B cell (primary cell): ENCODE measurements at places on chromosomes 13 and 19. TPM values are rescaled to one million over a fixed set of nuclear protein-coding genes. Genes with fewer than 3 reads are reported as not detected.

Gene RASGRP4
- 0.20 TPM in 1 of 2 replicates, not detected in the other for total RNA-seq

Gene ZNF98
- 0.71 TPM in 1 of 2 replicates, not detected in the other for total RNA-seq

Gene ZNF728
- total RNA-seq: not detected in 2 replicates

Gene CPB2
- total RNA-seq: not detected in 2 replicates

Gene NXNL1
- total RNA-seq: not detected in 2 replicates

Gene CERS4
- 125 and 146 TPM in 2 replicates for total RNA-seq

Gene LPAR2
- 27.1 and 30.3 TPM in 2 replicates for total RNA-seq

Gene SLC8A2
- not detected in 2 replicates for total RNA-seq

Gene MBD3L2
- not detected in 2 replicates for total RNA-seq

Gene TUBB4A
- 21.9 and 22.1 TPM in 2 replicates for total RNA-seq

Gene POU2F2
- 145 and 152 TPM in 2 replicates for total RNA-seq

Gene NCAN
- total RNA-seq: not detected in 2 replicates

Gene PRX
- 2.5 and 3.5 TPM in 2 replicates for total RNA-seq

Gene TMEM38A
- total RNA-seq: 6.7 and 7.1 TPM in 2 replicates

Gene MEF2B
- 4.1 and 5.5 TPM in 2 replicates for total RNA-seq

Gene HPN
- not detected in 2 replicates for total RNA-seq

Gene ZNF99
- total RNA-seq: 0.12 TPM in 1 of 2 replicates, not detected in the other

Gene CSNK1G2
- total RNA-seq: 153 and 154 TPM in 2 replicates

Gene SELENOV
- total RNA-seq: not detected in 2 replicates

Gene B3GNT3
- total RNA-seq: not detected in 2 replicates

Gene PRR36
- not detected in 2 replicates for total RNA-seq

Gene GARIN5A
- 0.34 and 0.58 TPM in 2 replicates for total RNA-seq

Gene PDX1
- total RNA-seq: not detected in 2 replicates

Gene TMEM59L
- not detected in 2 replicates for total RNA-seq

Gene KASH5
- 0.74 and 1.4 TPM in 2 replicates for total RNA-seq

Gene SPPL2B
- 479 and 511 TPM in 2 replicates for total RNA-seq

Gene DCLK1
- total RNA-seq: not detected in 2 replicates

Gene RTBDN
- not detected in 2 replicates for total RNA-seq

Gene RFPL4A
- total RNA-seq: not detected in 2 replicates

Gene IGSF23
- total RNA-seq: not detected in 2 replicates

Gene PET100
- 89.1 and 100 TPM in 2 replicates for total RNA-seq

Gene FCER2
- total RNA-seq: 16.3 and 17.1 TPM in 2 replicates

Gene NDFIP2
- 0.39 and 1.0 TPM in 2 replicates for total RNA-seq

Gene LILRB3
- 0.25 and 0.34 TPM in 2 replicates for total RNA-seq

Gene SLAIN1
- 25.2 and 29.5 TPM in 2 replicates for total RNA-seq

Gene MCEMP1
- total RNA-seq: not detected in 2 replicates
